Hematopoietic multipotent progenitor cell treated with erythropoietin and hydrocortisone succinate and interleukin-3 and kit ligand, for 15 days (in vitro differentiated cells): ENCODE measurements at places on chromosomes 2 and 18.

DNA sequence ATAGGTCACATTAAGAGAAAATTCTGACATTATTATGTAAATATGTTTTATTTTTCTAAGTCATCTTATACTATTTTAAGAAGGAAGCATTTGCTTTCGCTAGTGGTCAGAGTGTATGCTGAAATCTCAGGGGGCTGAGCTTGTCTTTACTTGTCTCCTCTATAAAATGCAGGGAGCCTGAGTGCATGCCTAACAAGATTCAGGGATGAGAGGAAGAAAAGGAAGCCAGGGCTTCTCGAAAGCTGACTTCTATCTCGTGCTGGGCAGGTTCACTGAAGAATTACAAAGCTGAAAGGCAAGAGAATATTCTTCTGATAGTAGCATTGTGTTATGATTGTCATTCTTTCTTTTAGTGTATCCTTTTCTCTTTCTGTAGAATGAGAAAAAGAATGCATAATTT is 467.4 kb downstream of the SOX11 start:
- DNase-seq, result no peak

GRCh38 chr2:9757501-9758264 is 85.6 kb upstream of the TAF1B start:
- no peak for DNase-seq

GRCh38 chr2:134097740-134098139 is 156.1 kb upstream of the MGAT5 start:
- DNase-seq, result no peak

DNA sequence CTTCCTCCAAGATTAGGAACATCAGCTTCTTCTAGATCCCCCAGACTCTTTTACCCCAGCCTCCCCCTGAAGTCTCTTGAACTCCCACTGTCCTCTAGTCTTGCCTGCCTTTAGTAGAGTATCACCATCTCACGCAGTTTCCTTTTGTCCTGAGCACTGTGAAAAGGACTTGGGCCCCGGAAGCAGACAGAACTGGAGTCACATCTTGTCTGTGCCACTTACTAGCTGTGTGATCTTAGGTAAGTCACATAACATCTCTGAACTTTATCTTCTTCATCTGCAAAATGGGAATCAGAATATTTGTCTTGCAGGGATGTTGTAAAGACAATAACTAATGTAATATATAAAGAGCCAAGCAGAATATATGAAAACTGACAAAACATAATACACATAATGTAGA is 8.4 kb upstream of the TRABD2A start:
- DNase-seq, result no peak

- peak; percentile 56 for DNase-seq
Measured at GRCh38 chr2:230762317-230762896, 49.8 kb downstream of the CAB39 start.

GRCh38 chr2:66170744-66171330 is 264.1 kb upstream of the MEIS1 start:
- no peak for DNase-seq

DNA sequence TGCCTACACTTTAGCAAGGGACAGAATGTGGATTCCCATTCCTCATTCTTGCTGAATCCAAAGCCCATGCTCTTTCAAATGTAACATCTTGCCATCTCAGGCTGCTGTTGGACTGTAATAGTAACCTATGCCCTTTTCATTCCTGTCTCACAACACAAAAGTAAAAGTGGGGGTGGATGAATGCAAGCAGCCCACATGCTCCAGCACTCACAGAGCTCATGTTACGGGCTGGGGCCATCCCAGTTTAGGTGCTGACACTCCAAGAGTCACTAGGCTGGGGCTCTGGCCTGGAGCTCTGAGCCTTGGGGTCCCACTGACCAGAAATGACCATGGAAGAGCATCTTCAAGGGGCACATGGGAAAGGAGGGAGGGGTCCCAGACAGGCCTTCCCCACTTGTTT is 47.6 kb downstream of the CCBE1 start:
- DNase-seq, result no peak

GRCh38 chr2:199443589-199444130 is 14.1 kb downstream of the SATB2 start:
- no peak for DNase-seq

GRCh38 chr18:4400911-4401310 is 54.2 kb downstream of the DLGAP1 start:
- DNase-seq, result no peak

- no peak for DNase-seq
Measured at GRCh38 chr2:64979744-64980143, 9.5 kb upstream of the SLC1A4 start.

DNA sequence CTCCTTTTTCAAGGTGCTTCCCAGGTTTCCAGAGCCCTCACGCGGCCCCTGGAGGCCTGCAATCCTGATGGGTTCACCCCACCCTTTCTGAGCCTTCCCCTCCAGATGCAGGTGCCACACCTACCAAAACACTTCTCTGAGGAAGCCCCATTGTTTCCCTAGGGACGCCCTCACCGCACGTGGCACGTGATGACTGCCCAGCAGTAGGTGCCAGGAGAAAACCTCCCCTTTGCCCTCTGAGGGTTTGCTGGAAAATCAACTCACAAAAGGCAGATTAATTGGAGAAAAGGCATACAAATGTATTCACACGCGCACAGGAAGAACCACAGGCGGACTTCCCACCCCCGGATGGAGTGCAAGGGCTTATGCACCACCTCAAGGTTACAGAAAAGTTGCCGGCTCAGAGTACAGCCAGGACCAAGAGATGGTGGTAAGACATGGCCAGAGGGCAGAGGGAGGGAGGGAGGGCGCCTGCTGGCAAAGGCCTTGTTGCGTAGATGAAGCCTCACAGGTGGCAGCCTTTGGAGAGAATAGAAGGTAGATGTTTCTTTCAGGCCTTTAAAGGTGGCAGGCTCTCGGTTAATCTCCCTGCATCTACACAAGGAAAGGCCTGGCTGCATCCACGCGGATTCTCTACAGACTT is 269.4 kb upstream of the RAB6C start:
- DNase-seq, result no peak

GRCh38 chr2:134782792-134783191 is 55.6 kb upstream of the ACMSD start:
- DNase-seq, result peak; percentile 7

- no peak for DNase-seq
Measured at GRCh38 chr2:164784376-164784775, 57.2 kb downstream of the COBLL1 start.

GRCh38 chr2:125397535-125398251 is 1258.3 kb upstream of the GYPC start:
- no peak for DNase-seq

- no peak for DNase-seq
Measured at GRCh38 chr2:177270531-177270930, 6.0 kb upstream of the NFE2L2 start.

DNA sequence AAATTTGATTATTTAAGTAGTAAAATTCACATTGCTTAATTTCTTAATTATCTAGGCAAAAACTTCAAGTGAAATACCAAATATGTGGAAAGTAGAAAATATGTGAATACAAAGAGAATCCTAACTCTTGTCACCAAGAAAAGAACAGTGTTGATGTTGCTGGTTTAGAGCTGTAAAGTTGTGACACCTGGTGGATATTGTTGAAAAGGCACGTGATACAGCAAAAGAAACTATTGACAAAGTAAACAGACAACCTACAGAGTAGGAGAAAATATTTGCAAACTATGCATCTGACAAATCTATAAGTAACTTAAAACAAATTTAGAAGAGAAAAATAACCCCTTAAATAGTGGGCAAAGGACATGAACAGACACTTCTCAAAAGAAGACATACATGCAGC is 25.6 kb upstream of the ZC3H15 start:
- DNase-seq, result no peak

- no peak for DNase-seq
Measured at GRCh38 chr18:76674596-76674995, 147.8 kb upstream of the ZNF236 start.

GRCh38 chr2:41510108-41510507 is 537.7 kb upstream of the PKDCC start:
- no peak for DNase-seq

DNA sequence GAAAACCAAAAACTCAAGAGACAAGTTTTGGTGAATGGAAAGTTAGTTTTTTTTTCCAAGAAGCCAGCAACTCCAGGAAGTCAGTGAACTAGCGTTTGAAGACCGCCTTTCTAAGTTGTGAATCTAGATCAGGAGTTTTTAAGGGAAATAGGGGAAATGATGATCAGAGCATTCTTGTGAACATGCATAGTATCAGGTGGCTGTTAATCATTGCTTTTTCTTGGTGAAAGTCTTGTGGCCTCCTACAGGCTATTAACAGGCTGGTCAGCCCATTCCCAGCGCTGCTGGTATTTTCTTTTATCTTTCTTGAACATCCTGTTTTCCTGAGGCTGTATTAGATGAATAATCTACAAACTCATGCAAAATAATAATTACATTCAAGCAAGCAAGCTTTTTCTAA is 155.8 kb downstream of the PTPRM start:
- no peak for DNase-seq

GRCh38 chr2:15733867-15734673 is 142.4 kb downstream of the DDX1 start:
- no peak for DNase-seq

- DNase-seq, result no peak
Measured at GRCh38 chr2:219556413-219556812, 12.6 kb downstream of the TMEM198 start.

- DNase-seq, result no peak
Measured at GRCh38 chr2:226873051-226873620, 37.3 kb downstream of the RHBDD1 start.

DNA sequence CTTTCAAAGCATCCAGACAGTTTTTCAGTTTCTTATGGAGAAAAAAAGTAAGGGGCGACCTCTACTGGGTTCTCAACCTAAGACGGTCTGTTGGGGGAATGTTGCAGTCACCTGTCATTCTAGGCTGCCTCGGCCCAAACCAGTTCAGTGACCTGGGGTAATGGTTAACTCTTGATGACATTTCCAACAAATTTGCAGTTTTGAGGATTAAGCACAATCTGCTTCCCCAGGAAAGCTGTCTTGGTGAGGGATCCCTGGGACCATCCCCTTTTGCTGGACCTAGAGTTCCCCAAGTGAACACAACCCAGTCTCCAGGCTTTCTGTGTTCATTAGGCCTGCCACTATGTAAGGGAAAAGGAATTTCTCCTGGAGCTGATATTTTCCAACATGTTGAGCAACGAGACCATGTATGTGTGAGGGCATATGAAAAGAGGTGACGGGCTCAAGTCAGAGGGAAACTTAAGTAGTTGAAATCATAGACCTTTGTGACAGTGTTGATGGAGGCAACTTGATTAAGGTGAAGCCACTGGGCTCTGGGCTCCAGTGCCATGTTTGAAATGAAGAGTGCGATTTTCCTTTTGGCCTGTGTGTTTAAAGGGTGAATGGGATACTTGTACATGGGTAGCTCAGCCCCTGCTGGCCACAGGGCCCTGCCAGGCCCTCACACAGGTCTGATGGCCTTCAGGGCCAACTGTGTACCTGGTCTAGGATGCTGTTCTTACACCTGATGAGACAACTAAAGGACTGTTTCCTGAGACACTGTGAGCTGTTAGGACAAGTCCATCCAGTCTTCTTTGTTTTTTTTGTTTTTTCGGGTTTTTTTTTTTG is 27.0 kb downstream of the FOSL2 start:
- no peak for DNase-seq

- no peak for DNase-seq
Measured at GRCh38 chr2:240707821-240708220, 16.2 kb downstream of the AQP12A start.

DNA sequence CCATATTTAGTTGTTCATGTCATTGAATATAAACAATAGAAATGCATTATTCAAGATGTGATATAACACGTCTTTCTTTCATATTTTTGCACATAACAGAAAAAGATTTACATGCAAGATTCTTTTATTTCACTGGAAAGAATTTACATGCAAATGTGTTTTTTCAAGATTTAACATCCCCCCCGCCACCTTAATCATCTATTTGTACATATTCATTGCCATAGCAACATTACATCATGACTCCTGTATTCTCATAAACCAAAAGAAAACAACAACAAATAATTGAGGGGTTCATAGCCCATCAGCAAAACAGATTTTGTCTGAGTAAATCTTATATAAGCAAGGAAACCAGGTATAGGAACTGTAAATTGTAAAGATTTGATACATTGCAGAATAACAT is 3.2 kb upstream of the ACVR1C start:
- no peak for DNase-seq

DNA sequence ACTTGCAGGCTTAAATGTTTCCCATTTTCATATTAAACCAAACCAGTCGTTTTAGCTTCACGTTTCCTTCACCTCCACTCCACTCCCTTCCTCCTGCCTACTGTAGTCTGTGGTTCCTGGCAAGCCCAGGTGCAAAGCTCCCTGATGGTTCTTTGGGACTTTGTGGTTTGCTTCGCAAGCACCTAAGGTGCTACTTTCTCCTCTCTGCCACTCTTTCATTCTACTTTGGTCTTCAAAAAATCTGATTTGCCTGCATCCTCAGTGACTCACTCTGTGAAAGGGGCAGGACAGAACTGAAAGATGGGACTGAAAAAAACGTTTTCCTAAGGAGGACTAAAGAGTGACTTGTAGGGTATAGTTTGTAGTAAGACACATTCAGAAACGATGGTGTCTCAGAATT is 228.4 kb downstream of the CYRIA start:
- no peak for DNase-seq

- no peak for DNase-seq
Measured at GRCh38 chr18:41965634-41966255, 10.7 kb downstream of the PIK3C3 start.

GRCh38 chr2:2919026-2919425 is 458.6 kb downstream of the EIPR1 start:
- no peak for DNase-seq

- DNase-seq, result no peak
Measured at GRCh38 chr2:189137519-189137918, 42.0 kb downstream of the COL5A2 start.

DNA sequence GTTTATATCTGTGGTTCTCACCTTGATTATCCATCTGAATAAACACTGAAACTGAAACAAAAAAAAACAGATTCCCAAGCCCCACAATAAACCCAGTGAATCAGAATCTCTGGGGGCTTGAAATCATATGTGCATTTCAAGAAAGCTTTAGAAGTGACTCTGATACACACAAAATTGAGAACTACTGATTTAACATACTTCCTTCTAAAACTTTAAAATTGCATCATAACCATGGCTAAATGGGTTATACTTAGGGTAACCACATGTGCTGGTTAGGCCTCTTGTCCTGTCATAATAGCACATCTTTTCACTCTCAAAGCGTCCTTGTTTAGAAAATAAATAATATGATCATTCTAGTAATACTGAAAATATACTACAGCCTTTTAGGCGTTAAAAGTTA is 100.9 kb downstream of the ATAD2B start:
- no peak for DNase-seq

GRCh38 chr2:135349941-135350340 is 181.1 kb downstream of the ZRANB3 start:
- no peak for DNase-seq

- DNase-seq, result no peak
Measured at GRCh38 chr2:39736640-39737039, 42.4 kb downstream of the THUMPD2 start.
